ENCODE measurements at places on chromosomes 6 and 20. TPM values are rescaled to one million over a fixed set of nuclear protein-coding genes. Genes with fewer than 3 reads are reported as not detected.

GRCh38 chr20:47501482-47502270 is at the start of gene NCOA3:
Gene NCOA3, plus strand, starts transcription at chr20:47501887. Its CDS starts 120,361 bp downstream, at chr20:47622248.
- peak within 1 kb of the TSS; percentile 80 for H3K27ac ChIP-seq
- peak within 1 kb of the TSS; percentile 86 for H3K4me3 ChIP-seq
- peak; percentile 85 for DNase-seq
- no peaks in the 10 kb centered on the region for H3K36me3 ChIP-seq
- peaks cover 19% of the 10 kb centered on the region for H3K4me1 ChIP-seq

The SIRPB1 gene
- 4.6 TPM for total RNA-seq

- no peaks in the 10 kb centered on the region for H3K4me1 ChIP-seq
- H3K4me3 ChIP-seq = no peak overlapping the region
- no peak for DNase-seq
These were observed 771 bp upstream of the PPP1R3G start for GRCh38 chr6:5084360-5084780.

DNA sequence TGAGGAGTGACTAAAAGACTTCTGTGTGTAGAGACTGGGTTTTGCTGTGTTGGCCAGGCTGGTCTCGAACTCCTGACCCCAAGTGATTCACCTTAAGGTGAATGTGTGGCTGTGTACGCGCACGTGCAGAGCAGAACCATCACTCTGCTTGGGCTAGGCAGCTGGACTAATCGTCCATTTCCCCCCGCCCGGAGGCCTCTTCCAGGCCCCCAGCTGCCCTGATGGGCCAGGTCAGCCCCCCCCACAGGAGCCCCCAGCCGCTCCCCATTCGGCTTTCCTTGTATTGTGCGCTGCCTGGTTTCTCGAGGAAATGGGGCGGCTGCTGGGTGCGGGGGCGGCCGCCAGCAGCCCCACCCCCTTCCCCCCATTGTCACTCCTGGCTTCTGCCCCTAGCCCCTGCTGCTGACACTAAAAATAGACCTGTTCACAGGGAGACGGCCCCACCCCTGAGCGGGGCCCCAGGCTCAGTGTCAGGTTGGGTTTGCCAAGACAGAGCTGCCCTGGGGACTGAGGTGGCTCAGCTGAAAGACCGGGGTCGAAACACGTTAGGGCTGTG is 24.6 kb upstream of the CSNK2A1 start:
- no peak for DNase-seq
- H3K27ac ChIP-seq = no peak overlapping the region
- H3K4me3 ChIP-seq = no peak overlapping the region
- H3K27me3 ChIP-seq = no peaks in the 10 kb centered on the region
- H3K4me1 ChIP-seq = no peaks in the 10 kb centered on the region
- H3K36me3 ChIP-seq = no peaks in the 10 kb centered on the region

DNA sequence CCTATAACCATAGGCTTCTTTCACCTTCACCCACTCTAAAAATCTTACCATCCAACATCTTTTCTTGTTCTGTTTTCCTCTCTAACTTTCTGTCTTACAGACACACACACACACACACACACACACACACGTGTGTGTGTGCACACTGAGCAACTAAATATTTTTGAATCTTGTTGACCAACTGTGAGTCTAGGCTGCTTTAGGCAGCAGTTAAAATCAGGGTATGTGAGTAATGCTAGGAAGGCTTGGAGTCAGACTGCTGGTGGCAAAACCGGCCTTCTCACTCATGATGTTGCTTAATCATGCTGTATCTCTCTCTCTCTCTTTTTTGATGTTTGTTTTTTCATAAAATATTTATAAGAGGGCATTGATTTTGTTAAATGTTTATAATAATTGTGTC is 103.1 kb upstream of the TBX18 start:
- no peak overlapping the region for H3K4me3 ChIP-seq
- DNase-seq = no peak
- H3K27ac ChIP-seq = no peak overlapping the region
- no peaks in the 10 kb centered on the region for H3K27me3 ChIP-seq

The PHF10 gene
- total RNA-seq = 75.7 TPM

Data from naive thymus-derived CD4-positive, alpha-beta T cell (primary cell).